ENCODE measurements at places on chromosomes 6 and 20.

- H3K4me1 ChIP-seq: peaks cover 11% of the 10 kb centered on the region
- H3K27ac ChIP-seq: no peak overlapping the region
- no peaks in the 10 kb centered on the region for H3K27me3 ChIP-seq
- no peak overlapping the region for H3K4me3 ChIP-seq
These were observed 3.1 kb downstream of the PYGB start for GRCh38 chr20:25251019-25251418.

- no peak overlapping the region for H3K4me3 ChIP-seq
- no peak overlapping the region for H3K27ac ChIP-seq
- no peak for DNase-seq
These were observed 2.1 kb upstream of the THEMIS start for GRCh38 chr6:127902933-127903332.

DNA sequence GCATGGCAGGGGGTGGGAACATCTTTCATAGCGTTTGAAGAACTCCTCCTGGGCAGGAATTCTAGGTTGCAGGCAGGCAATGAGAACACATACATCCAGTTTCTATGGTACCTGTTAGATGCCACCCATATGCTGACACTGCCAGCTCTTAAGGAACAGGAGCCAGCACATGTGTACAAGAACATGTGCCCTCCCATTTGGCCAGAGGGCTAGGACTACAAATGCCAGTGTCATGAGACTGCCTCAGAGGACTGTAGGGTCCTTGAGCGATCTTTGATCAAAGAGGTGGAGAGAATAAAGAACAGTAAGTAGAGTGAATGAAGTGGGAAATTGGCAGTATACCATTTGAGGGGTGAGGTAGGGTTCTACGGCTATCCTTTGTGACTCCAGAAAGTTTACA, 45.8 kb downstream of the GCLC start:
- no peaks in the 10 kb centered on the region for H3K4me1 ChIP-seq
- no peak overlapping the region for H3K4me3 ChIP-seq
- no peaks in the 10 kb centered on the region for H3K27me3 ChIP-seq
- no peak for DNase-seq
- H3K27ac ChIP-seq: no peak overlapping the region
- H3K36me3 ChIP-seq: peaks cover 5% of the 10 kb centered on the region

DNA sequence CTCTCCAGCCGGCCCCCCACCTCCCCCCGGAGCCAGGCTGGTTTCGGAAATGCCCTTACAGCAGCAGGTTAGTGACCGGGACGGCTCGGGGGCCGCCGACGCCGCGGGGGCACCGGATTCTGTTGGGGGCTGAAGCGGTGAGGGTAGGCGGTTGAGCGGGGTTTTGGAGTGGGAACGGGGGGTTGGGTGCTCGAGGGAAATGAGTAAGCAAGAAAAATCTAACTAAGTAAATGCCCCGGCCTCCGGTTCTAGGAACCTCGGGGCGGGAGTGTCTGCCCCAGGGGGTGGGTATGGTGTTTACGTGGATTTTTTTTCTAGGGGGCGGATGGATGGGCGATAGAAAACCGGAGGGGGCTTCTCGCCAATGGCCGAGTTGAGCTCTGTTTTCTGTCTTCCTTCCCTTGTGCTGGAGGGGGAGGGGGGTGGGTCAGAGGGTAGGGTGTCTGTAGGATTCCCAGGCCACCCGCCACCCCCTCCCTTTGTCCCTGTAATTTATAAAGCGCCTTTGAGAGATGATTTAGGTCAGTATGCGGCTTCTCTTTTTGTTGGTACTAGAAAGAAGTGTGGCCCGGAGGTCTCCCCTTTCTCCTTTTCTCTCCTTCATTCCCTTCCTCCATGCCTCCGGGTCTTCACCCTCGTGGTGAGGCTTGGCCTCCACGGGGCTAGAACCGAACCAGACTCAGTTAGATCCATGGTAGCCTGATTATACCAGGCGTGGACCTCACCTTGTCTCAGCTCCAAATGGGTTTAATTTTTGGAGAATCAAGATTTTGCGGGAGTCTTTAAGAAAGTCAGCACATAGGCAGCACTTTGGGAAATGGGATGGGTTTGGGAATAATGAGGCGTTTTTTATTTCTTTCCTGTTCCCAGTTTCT, 2.3 kb downstream of the E2F3 start:
- no peaks in the 10 kb centered on the region for H3K27me3 ChIP-seq
- H3K4me1 ChIP-seq: peaks cover 19% of the 10 kb centered on the region
- peak; percentile 89 for DNase-seq
- H3K36me3 ChIP-seq: peaks cover 2% of the 10 kb centered on the region
- peak overlapping the region; percentile 95 for H3K27ac ChIP-seq
- peak overlapping the region; percentile 49 for H3K4me3 ChIP-seq

GRCh38 chr6:135722679-135723078, 128.8 kb upstream of the PDE7B start:
- no peaks in the 10 kb centered on the region for H3K27me3 ChIP-seq
- peaks cover 15% of the 10 kb centered on the region for H3K4me1 ChIP-seq
- no peaks in the 10 kb centered on the region for H3K36me3 ChIP-seq
- peak overlapping the region; percentile 62 for H3K27ac ChIP-seq
- DNase-seq: peak; percentile 88

DNA sequence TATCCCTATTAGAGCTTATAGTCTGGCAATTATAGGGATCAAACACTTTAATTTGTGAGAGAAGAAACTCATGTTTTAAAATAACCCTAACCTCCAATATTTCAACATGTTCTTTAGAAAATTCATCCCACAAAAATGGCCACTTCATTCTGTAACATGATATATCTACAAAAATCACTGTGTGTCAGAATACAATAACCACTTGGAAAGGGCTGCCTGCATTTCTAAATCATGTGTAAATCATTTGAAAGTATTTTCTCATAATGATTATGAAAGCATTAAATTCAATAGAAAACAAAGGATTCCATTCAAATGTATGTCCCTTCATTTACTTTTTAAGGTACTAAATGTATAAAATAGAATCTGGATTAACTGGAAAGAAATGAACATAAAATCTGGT, 101.4 kb upstream of the NHSL1 start:
- H3K4me1 ChIP-seq: peaks cover 34% of the 10 kb centered on the region
- no peaks in the 10 kb centered on the region for H3K27me3 ChIP-seq
- H3K27ac ChIP-seq: peak overlapping the region; percentile 49

DNA sequence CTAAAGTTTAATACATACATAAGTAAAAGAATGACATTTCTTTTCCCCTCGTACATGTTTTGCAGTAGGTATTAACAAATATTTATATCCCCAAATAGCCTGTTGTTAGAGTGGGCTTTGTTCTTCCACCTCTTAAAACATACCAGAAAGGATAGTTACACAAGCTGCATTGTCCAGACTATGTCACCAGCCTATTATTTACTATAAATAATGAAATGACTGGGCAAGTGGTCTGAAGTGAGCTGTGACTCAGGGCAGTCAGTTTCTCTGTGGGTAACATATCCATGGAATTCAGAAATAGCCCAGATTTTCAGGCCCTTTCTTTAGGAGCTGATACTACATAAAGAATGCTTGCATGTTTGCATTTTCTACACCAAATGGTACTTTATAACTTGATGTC, 60.1 kb downstream of the FUT9 start:
- no peaks in the 10 kb centered on the region for H3K36me3 ChIP-seq
- DNase-seq: no peak
- H3K27ac ChIP-seq: no peak overlapping the region
- H3K27me3 ChIP-seq: no peaks in the 10 kb centered on the region
- no peak overlapping the region for H3K4me3 ChIP-seq

DNA sequence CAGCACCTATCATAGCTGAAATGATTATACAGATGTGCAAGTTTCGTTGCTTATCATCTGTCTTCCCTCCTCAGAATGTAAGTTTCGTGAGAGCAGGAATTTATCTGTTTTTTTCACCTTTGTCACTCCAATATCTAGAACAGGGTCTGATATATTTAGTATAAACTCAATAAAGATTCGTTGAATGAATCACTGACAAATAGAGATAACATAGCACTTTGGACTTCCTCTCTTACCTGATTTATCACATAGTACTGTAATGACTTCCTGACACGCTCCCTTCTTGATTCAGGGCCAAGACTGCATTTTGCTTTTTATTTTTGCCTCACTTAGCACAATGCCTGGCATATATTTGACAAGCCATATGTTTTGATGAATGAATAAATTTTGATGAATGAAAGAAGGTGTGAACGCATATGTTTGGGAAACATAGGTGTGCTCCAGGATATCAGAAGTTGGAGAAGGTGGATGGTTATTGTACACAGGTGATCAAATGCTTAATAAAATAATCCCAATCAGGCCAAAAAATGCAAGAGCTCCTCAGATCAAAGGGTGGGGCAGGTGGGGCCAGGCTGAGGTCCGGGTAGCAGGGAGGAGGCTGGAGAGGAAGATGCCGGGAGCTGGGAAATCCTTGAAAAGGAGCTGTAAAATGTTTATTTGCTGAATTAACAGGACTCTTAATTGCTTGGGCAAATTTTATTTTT, 33.0 kb downstream of the PIM1 start:
- no peak overlapping the region for H3K27ac ChIP-seq
- no peaks in the 10 kb centered on the region for H3K36me3 ChIP-seq
- peak; percentile 44 for DNase-seq
- no peak overlapping the region for H3K4me3 ChIP-seq
- peaks cover 4% of the 10 kb centered on the region for H3K4me1 ChIP-seq

DNA sequence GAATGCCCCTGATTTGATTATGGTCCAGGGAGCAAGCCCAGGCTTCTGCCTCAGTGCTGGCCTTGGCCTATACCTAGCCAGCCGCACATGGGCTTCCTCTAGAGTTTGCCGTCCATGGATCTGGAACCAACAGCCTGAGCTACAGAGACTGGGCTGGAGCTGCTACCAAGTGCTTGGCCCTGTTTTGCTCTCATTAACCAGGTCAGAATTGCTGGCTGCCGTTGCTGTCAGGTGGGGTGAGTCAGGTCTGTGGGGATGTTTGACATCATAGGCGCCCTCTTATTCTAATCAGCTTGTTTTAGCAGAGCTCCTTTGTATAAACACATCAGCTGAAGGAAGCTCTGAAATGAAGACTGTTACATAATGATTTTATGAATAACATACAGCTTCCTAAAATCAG, 83.1 kb upstream of the PHACTR2 start:
- H3K27me3 ChIP-seq: no peaks in the 10 kb centered on the region
- no peak for DNase-seq
- no peaks in the 10 kb centered on the region for H3K4me1 ChIP-seq
- H3K36me3 ChIP-seq: no peaks in the 10 kb centered on the region

GRCh38 chr20:53938739-53939138, 131.7 kb downstream of the BCAS1 start:
- H3K36me3 ChIP-seq: no peaks in the 10 kb centered on the region
- H3K27me3 ChIP-seq: no peaks in the 10 kb centered on the region
- H3K4me1 ChIP-seq: peaks cover 39% of the 10 kb centered on the region
- no peak overlapping the region for H3K27ac ChIP-seq
- no peak for DNase-seq
- no peak overlapping the region for H3K4me3 ChIP-seq

DNA sequence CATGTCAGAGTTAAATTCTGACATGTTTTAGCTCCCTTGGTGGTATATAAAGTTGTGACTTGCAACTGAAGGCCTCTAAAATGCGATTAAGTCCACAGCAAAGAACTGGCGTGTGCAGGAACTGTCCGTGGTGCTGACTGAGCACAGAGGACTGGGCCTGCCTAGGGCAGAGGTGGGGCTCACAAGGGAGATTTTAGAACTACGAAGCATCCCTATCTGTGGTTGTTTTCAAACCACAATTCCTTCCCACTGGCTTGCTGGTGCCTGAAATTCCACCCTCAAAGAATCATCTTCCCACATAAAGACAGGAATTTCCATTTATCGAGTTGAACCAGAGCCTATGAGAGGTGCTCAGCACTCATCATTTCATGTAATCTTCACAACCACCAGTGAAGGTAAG, 30.1 kb downstream of the RIMS4 start:
- H3K36me3 ChIP-seq: no peaks in the 10 kb centered on the region
- no peak overlapping the region for H3K27ac ChIP-seq
- no peaks in the 10 kb centered on the region for H3K4me1 ChIP-seq
- peak; percentile 49 for DNase-seq

DNA sequence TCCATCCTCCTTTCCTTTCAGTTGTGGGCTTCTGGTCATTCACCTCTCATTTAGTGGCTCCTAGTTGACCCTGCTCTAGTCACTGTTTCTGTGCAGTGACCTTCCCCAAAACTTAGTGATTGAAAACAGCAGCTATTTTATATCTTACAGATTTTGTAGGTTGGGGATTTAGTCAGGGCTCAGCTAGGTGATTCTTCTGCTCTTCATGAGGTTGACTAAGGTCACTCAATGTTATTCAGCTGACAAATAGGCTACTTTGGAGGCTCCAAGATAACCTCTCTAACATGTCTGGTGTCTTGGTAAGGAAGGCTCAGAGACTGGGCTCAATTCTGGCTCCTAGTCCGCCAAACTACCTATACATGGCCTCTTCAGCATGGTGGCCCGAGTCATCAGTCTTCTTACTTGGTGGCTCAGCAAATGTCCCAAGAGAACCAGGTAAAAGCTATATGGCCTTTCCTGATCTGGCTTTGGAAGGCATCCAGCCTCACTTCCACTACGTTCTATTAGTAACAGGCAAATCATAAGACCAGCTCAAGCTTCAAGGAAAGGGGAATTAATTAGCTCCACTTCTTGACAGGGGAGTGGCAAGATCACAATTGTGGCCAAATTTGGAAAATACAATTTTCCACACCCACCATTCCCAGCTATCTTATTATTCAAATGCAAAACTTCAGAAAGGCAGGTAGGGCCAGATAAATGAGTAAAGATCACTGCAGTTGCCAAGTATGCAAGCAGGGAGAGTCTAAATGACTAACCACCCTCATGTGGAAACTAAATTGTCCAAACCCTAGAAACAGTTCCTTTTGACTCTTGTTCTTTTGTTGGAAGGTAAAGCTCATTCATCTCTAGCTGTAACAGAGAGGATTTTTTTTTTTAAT, 50.5 kb upstream of the LTV1 start:
- DNase-seq: no peak
- no peak overlapping the region for H3K4me3 ChIP-seq
- peaks cover 11% of the 10 kb centered on the region for H3K36me3 ChIP-seq

- no peaks in the 10 kb centered on the region for H3K27me3 ChIP-seq
- no peak overlapping the region for H3K27ac ChIP-seq
- no peaks in the 10 kb centered on the region for H3K36me3 ChIP-seq
- no peak for DNase-seq
These were observed 62.0 kb downstream of the FHL5 start for GRCh38 chr6:96624957-96625356.
